Panc1 (cell line): ENCODE measurements at places on chromosomes 5 and 9.

GRCh38 chr9:119961774-119962424 is 592.7 kb upstream of the BRINP1 start:
- no peak for DNase-seq

- no peak for DNase-seq
Measured at GRCh38 chr5:37876943-37877342, 37.1 kb upstream of the GDNF start.

GRCh38 chr9:121073038-121073437 is 1.7 kb upstream of the CNTRL start:
- DNase-seq: peak; percentile 33

DNA sequence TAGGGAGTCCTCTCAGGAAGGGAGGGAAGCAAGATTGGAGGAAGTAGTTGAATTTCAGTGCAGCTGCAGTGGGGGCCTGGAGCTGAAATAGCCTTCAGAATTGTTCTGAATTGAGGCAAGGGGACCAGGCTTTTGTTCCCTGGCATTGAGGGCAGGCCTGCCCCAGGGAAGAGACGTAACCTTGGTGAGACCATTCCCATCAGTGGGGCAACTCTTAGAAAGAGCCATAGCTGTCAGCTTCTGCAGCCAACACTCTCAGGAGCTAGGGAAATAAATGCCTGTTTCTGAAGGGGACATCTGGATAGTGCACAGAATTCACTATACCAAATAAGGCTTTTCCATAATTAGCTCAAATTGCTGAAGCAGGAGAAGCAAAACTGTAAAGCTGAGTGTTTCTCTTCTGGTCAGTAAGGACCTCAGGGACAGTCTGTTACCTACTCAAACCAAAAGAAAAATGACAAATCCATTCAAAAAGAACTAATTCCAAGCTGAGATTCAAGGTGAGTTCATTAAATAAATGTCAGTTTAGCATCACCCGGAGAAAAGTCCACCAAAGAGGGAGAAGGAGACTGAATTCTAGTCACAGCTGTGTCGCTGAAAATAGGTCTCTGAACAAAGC is 44.0 kb downstream of the LYRM7 start:
- DNase-seq: no peak

DNA sequence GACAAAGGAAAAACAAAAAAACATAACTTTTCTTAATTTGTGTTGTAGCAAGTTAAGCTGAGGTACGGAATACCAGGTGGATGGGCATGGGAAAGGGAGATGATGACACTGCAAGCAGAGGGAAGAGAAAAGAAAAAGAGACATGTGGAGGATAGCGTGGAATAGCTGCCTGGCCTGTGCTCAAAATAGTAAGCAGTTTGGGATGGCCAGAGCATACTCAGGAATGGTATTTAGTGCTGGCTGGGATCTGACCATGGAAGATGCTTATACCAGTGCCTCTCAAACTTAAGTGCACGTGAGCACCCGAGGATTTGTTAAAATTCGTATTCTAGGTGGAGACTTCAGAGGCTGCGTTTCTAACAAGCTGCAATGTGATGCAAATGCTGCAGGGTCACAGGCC is 41.3 kb downstream of the LNPEP start:
- no peak for DNase-seq

DNA sequence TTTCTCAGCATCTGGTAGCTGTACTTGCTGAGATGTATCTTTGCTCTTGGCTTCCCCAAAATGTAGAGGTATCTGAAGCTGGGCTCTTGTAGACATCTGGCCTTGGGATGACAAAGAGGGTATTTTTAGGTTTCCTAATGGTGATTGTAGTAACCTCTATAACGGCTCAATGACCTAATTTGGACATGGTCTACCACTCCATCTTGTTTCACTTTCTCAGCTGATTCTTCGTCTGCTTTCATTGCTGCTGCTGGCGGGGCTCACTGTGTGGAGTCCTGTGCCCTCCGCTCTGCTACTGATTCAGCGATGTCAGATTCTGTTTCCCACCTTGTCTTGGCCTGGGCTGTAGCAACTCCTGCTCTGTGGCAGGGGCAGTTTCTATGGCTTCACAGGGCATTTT is 12.7 kb upstream of the MARCHF11 start:
- DNase-seq: no peak

- DNase-seq: no peak
Measured at GRCh38 chr5:124725040-124725434, 21.4 kb downstream of the ZNF608 start.

DNA sequence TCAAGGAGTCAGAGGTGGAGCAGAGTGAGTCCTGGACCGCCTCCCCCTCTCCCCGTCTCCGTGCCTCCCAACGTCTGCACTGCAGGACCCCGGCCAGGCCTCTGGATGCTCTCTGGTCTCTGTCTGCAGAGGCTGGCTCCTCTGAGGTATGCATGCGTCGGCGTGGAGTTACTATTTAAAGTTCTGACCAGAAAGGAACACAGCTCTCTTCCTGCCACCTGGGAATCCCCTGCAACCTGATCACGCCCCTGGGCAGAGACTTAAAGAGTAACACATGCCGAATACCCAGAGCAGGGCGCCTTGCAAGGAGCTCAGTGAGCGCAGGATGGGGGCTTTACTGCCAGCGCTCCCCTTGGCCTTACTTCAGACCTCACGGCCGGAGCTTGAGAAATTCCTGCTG is 16.0 kb downstream of the ANXA6 start:
- no peak for DNase-seq

- no peak for DNase-seq
Measured at GRCh38 chr9:89996773-89997172, 392.0 kb downstream of the GADD45G start.

GRCh38 chr9:133728856-133729616 is 9.1 kb downstream of the SARDH start:
- DNase-seq: no peak

DNA sequence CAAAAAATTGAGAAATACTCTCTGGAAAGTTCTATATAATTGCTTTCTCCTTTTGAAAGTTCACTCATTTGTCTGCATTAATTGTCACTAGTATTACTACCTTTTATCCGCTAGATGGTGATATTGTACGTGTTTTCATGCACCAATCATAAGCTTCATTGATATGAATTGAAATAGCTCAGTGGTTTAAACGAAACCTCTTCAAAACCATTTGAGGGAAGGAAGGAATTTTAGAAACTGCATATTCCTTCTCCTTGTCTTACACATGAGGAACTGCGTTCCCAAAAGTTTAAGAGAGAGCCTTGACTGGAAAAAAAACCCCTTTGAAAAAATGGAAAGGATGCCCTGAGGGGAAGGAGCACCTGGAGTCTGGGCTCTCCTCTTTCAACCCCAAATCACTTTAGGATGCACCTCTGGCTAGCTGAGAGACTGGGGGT is 98.6 kb downstream of the YTHDC2 start:
- no peak for DNase-seq

DNA sequence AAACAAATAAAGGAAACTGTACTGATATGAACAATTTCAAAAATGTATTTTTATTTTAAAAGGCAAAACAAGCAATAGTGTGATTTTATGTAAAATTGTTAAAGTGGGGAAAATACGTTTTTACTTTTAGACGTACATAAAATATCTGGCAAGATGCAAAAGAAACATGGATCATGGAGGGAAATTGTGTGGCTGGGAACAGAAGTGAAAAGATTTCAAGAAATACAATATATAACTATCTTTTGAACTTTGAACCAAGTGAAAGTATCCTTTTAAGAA is 1.5 kb upstream of the ZNF367 start:
- no peak for DNase-seq

DNA sequence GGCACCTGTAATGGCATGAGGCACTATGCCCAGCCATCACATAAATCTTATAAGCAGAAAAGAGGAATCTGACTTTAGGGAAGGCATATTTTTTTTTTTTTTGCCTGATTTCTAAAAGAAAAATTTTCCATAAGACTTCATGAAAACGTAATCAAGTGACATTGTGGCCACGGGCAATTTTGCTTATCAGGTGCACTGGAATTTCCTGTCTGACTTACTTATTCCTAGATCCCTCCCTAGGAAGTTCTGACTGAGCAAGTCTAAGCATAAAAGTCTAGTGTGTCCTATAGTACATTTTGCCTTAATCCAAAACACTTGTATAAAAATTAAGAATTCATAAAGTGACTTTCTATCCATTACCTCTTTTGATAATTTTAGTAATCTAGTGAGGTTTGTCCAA is 12.5 kb downstream of the C5orf46 start:
- no peak for DNase-seq

DNA sequence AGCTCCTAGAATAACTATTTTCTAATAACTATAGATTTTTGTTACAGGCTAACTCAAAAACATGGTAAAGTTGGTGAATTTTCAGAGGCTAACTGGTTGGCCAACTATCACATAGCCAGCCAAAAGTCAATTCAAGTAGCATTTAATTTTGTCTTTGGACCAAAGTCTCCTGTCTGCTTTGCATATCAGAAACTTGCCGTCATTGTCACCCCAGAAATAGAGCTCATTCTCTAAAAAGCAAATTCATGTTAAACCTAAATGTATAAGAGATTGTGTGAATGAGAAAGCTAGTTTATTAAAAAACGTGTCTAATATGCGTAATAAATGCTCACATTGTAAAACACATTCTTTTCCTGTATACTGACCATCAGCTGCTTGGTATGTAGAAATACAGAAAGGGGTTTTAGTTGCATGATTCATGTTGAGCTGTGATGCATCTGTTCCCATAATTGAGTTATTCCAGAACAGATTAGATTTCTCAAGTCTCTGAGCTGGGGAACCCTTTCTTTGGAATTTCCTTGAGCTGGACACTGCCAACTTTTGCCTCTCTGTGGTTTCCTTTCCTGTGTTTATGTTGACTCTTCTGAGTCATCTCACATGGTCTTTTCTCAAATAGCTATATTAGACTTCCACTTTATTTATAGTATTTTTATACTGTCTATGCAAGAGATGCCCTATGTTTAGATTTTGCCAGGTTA is 7.3 kb downstream of the SRFBP1 start:
- peak; percentile 94 for DNase-seq

DNA sequence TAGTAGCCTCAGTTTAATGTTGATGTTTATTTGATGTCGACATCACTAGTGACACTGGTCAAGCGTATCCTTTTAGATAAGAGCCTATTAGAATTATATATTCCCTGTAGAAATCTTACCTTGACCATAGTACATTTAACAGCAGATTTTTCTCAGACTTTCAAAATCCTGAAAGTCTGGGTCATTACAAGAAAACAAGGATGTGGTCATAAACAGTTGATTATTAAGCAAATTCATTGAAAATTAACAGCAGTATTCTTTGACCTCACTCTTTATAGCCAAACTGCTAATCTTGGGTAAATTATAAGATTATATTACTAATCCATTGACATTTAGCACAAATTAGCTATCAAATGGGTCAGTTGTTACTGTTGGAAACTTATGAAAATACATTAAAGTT is 83.4 kb downstream of the GHR start:
- no peak for DNase-seq

GRCh38 chr5:82491397-82491796 is 213.2 kb upstream of the RPS23 start:
- no peak for DNase-seq

DNA sequence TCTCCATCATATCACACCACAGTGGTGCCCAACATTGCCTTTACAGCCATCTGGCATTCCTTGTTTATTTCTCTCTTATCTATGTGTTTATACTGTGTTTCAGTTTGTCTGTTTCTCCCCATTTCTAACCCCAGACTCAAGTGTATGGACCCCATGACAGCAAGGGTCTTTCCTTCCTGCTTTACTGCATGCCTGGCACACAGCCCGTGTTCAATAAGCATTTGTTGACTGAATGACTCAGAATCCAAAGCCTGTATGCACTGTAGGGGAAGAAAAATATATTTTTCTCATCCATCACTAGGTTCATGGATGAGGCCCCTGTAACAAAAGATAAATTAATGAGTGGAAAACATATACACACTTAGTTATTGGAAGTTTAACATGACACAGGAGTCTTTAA is 190.8 kb upstream of the SEMA6A start:
- no peak for DNase-seq

DNA sequence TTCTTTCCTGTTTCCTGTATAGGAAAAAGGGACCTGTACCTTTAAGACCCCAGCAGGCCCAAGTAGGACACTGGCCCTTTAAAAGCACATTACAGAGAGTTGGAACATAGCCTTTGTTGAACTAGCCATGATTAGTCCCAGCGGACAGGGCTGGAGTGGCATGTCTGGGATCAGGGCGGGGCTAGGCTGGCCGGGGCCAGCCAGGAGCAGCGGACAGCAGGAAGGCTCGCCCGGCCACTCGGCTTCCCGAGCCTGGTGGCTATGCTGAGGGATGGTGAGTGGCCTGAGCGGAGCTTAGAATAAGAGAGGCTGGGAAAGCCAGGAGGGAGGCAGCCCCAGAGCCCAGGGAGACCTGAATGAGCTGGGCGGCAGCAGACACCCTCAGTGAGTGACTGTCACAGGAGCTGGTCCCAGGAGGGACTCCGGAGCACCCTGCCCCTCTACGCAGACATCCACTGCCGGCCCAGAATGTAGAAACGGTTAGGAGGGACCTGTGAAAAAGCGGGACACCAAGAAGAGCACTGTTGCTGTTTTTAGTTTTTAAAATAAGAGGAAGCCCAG is 92.1 kb downstream of the DAB2IP start:
- no peak for DNase-seq

GRCh38 chr9:134366223-134367031 is 40.2 kb downstream of the RXRA start:
- no peak for DNase-seq

GRCh38 chr9:11686733-11687132 is 1006.5 kb upstream of the TYRP1 start:
- DNase-seq: no peak

GRCh38 chr5:5360941-5361520 is 61.4 kb upstream of the ICE1 start:
- no peak for DNase-seq

- DNase-seq: no peak
Measured at GRCh38 chr5:109580225-109580624, 109.5 kb upstream of the MAN2A1 start.

DNA sequence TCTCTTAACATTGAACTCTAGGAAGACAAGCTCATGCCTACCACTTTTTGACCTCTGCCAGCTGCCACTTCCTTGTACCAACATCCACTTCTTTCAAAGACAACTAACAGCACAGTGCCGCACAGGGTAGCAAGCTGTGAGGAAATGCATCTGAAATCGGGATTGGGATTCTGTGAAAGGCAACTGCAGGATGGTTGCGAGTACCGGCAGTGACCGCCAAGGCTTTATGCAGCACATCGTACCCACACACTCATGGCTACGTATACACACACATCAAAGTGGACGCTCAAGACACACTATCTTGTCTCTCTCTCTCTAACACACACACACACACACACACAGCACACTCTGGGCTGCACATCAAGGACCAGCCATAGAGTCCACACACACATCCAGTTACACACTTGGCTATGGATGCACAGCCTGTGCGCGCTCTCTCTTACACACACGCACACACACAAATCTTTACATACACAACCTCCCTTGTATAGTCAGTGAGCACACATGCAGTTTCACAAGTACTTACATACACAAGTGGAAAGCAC is 964 bp downstream of the HTR4 start:
- DNase-seq: no peak

GRCh38 chr5:33408816-33409215 is 31.9 kb upstream of the TARS1 start:
- DNase-seq: no peak

- DNase-seq: no peak
Measured at GRCh38 chr5:154863291-154864080, 5.1 kb downstream of the CNOT8 start.

GRCh38 chr5:73382401-73382740 is 66.2 kb downstream of the FOXD1 start:
- no peak for DNase-seq
